ENCODE measurements at places on chromosomes 6 and 20.

DNA sequence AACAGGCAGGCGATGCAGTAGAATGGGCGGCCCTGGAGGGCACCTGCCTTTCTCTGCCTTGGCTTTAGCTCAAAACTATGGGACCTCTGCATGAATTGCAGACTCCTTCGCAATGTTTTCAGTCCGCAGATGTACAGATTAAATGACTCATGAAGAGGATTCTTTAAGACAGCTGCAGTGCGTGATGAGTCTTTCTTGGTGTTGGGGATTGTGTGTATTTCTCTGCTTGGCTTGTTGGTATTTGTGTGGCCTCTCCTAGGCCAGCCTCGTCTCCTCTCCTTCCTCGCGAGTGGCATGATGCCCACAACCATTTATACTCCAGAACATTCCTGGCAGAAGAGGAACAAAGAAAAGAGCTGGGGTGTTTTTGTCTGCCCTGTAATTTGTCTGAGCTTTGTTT, 110.6 kb downstream of the SYNDIG1 start:
- no peak for DNase-seq

DNA sequence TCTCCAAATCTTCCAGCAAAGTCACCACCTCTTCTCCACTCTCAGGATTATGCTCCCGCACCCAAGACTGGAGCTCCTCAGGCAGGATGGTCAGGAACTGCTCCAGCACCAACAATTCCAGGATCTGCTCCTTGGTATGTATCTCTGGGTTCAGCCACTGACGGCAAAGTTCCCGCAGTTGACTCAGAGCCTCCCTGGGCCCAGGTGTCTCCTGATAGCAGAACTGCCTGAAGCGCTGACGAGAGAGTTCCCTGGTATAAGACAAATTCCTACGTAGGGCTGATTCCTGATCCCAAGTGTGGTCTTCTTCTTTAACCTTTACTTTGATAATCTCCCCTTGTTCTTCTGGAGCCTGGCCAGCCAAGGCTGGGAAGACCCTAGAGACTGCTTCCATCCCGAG, 60.6 kb downstream of the GPX5 start:
- no peak for DNase-seq

GRCh38 chr20:40711079-40711478, 22.0 kb upstream of the MAFB start:
- no peak for DNase-seq

DNA sequence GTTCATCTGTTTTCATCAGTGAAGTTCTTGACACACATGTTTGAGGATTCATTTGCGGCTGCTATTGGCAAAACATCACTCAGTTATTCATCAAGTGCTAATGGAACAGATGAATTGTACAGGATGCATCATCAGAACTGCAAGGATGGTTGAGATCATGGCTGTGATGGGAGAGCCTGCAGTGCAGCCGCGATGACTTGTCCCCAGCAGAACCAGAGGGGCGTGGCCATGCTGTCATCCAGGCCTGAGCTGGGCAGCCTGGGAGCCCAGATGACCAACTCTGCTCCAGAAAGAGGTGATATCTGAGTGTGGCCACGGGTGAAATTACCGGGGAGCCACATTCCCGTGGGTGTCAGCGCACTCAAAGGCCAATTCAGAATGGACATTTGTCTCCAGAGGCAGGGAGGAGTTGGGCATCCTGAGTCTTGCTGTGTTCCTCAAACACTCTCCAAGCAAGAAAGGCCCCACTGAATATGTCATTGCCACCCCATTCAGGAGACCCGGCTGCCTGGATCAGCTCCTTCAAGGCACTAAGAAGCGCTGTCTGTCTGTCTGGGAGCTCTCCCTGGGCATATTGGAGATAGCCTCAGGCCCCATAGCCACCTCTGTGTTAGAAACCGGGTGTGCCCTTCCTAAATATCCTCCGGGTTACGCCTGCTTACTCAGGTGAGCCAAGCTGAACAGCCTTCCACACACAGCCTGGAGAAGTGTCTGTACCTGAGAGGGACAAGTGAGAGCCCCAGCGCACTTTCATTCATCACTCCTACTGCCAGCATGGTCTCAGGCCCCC, 66.7 kb downstream of the SYNDIG1 start:
- no peak for DNase-seq

- peak; percentile 40 for DNase-seq
Observed at GRCh38 chr6:157020398-157020797, 243.2 kb downstream of the ARID1B start.

All from fibroblast of villous mesenchyme (primary cell).